SJSA1 (cell line): ENCODE measurements at places on chromosomes 2 and 18. TPM values are rescaled to one million over a fixed set of nuclear protein-coding genes. Genes with fewer than 3 reads are reported as not detected.

DNA sequence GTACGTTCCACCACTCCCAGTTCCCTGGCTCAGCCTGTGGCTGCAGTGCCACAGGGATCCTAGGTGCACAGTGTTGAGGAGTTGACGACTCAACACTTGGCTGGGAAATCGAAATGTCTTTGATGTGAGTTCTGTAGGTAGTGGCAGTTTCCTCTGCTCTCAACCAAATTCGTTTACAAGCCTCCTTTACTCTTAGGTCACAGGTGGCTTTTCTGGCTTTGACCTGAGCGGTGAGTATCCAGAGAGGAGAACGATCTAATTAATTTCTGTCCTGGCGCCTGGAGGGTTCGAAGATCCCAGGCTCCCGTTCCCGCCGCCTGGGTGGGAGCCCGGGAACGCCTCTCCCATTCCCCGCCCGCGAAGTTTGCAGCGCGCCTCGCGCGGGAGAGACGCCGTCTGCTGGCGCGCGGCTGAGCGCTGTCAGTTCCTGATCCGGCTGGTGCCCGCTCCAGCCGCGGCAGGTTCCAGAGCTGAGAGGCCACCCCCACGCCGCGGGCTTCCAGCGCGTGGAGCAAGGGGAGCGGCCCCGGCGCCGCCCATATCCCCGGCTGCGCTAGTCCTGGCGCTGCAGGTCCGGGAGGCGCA is at the start of gene LAMA3:
Gene LAMA3 (plus strand): TSS at position 423 of the 585 bp plus-strand sequence. CDS start 231 bp downstream, outside the sequence.
- DNase-seq = peak; percentile 22

C18orf54 gene
- 5.3 and 10.2 TPM in 2 replicates for total RNA-seq

DNA sequence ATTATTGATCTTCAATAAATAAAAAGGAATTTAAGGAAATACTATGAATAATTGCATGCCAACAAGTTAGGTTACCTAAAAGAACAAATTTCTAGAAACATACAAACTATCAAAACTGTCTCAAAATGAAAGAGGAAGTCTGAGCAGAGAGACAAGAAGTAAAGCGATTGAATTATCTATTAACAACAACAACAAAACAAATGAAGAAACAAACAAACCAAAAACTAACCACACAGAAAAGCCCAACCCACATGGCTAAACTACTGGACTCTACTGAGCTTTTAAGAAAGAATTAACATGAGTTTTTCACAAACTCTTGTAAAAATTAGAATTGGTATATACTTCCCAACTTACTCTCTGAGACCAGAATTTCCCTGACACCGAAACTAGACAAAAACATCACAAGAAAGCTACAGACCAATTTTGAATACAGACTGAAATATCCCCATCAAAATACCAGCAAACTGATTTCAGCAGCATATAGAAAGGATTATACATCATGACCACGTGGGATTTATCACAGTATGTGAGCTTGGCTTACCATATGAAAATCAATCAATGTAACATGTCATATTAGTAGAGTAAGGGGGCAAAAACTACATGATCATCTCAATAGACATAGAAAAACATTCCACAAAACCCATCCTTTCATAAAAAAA is 16.6 kb upstream of the GALNT1 start:
- DNase-seq = no peak

DNA sequence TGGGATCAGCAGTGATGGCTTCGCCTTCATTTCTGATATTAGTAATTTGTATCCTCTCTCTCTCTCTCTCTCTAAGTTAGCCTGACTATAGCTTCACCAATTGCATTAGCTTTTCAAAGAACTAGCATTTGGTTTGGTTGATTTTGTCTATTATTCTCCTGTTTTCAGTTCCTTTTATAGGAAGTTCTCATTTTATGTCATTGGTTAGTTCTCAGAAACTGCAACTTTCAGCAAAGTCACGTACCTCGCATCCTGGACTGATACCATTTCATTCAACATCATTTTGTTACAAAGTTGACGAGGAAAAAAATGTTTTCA is 450.8 kb downstream of the EIPR1 start:
- DNase-seq = no peak

DNA sequence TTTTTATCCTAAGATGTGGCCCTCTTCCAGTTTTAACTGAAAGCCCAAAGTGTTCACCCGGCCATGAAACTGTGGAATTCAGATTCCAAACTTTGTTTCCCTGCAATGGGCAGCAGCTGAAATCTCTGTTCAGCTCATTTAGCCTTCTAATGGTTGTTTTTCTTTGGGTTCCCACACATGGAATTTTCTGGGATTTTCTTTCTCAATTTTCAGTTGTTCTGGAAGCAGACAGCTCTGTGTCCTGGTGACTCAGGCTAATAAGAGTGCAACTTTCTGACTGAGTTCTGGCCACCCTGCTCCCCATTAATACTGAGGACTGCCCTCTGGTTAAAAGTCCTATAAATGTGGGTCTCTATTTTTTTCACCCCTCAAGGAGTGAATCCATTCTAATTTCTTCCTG is 78.5 kb downstream of the PMS1 start:
- DNase-seq = no peak

PSMA8 gene
- total RNA-seq = not detected in 2 replicates

GRCh38 chr2:214127571-214127970 is 283.3 kb upstream of the VWC2L start:
- DNase-seq = no peak

CYP27C1 gene
- total RNA-seq = 0.63 and 2.7 TPM in 2 replicates

POTEJ gene
- total RNA-seq = not detected in 2 replicates

CDKL4 gene
- 0.34 and 0.85 TPM in 2 replicates for total RNA-seq

DNA sequence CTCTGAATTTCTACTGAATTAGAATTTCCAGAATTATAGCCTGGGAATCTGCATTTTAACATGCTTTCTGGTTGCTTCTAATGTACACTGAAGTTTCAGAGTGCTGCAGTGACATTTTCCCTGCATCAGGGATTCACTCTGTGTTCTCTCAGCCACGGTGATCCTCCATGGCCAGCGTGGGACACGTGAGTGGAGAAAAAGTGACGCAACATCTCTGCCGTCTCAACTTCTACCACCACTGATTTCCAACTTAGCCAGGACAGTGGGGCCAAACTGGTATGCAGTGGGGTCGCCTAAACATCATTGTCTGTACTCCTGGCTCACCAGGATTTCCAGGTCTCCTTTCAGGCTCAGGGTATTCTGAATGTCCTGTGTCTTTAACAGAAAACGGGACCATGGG is 44.6 kb downstream of the LAMA3 start:
- DNase-seq = no peak

DNA sequence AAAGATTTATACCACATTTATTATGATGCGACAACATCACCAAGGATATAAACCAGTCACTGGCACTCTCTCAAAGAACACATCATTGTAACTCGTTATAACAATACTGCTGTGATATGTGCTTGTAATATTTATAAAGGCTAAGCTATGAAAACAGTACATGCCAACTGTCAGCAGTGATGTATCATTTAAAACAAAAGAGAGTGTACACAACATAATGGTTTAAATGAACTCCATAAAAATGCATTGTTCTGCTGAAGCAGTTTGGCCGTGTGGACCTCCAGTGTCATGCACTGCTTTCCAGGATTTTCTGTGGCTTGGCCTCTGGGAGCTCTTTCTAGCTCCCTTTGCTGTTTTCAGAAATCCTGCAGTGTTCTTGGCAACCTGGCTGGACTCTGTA is 215.6 kb downstream of the MTX2 start:
- no peak for DNase-seq

DNA sequence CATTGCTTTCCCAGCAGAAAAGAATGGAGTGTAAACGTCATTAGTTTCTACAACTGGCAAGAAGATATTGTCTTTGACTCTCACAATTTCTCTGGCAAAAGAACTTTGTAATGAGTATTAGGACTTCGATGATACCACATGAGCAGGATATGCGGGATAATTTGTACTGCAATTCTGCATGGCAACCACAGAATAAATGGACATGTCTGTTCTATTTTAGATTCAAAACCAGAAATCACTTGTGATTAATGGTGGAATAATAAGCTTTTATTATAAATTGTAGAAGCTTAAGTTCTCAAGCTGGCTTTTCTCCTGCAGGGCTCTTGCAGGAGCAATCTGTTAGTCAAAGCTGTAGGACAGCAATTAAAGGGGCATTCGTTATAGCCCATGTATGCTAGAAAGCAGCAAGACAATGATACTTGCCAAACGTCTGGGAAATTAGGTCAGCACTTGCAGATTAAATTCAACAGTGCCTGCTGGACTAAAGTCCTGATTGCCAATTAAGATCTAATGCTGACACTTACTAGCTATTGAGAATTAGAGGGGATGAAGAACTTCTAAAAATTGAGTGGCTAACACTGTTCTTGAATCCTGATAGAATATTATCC is 177.9 kb downstream of the PTH2R start:
- no peak for DNase-seq

DNA sequence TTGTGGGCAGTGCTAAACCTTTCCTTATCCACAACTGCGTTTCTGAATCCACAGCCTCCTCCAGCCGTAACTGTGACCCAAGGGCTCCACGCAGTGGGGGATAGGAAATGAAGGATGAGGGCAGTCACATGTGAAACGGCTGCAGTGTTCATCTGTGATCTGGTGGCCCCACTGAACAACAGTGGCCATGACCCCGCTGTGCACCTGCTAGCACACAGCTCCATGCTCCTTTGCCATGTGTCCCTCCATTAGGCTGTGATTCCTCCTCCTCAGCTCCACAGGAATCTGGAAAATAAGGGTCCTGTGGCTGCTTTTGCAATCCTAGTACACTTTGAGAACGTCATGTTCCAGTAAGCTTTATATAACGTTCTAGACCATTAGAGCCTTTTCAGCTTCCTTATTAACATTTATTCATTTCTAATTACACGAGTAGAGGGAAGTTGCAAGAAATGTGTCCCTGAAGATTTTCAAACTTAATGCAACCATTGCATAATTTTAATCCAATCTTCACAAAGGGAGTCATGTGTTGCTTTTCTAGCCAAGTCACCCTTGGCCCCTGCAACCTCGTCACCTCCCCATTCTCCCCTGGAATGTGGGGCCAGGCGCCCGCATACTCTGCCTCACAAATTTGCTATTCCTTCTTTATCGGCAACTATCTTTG is 7.1 kb upstream of the NAPG start:
- DNase-seq = no peak

- DNase-seq = peak; percentile 10
Measured at GRCh38 chr2:202267495-202267894, 1.9 kb downstream of the NOP58 start.

MITD1 gene
- 17.4 and 34.9 TPM in 2 replicates for total RNA-seq

GRCh38 chr2:187403568-187404260 is 44.3 kb downstream of the CALCRL start:
- DNase-seq = no peak

GRCh38 chr18:13241893-13242175 is 23.3 kb downstream of the LDLRAD4 start:
- no peak for DNase-seq

PLEK gene
- total RNA-seq = not detected in 2 replicates

- no peak for DNase-seq
Measured at GRCh38 chr2:145273840-145274239, 753.9 kb upstream of the ZEB2 start.

- DNase-seq = no peak
Measured at GRCh38 chr2:18903750-18904149, 314.4 kb upstream of the NT5C1B start.

GRCh38 chr2:189437926-189438325 is 3.3 kb upstream of the WDR75 start:
- DNase-seq = no peak

SLC30A3 gene
- total RNA-seq = not detected in 2 replicates

GRCh38 chr2:217935235-217935879 is 67.4 kb downstream of the TNS1 start:
- DNase-seq = no peak

C2orf66 gene
- total RNA-seq = 0.05 TPM in 1 of 2 replicates, not detected in the other

DNA sequence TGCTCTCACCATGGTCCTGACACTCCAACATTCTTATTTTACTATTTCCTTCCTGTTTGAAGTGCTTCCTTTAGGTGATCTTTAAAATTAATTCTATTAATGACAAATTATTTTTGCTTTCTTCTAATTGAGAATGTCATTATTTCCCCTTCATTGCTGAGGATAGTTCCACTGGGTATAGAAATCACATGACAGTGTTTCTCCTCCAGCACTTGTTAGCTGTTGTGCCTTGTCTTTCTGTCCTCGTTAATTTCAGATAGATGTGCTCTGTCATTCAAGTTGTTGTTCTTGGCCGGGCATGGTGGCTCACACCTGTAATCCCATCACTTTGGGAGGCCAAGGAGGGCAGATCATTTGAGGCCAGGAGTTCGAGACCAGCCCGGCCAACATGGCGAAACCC is 321.0 kb upstream of the RAB6C start:
- no peak for DNase-seq

PJVK gene
- 0.03 and 0.08 TPM in 2 replicates for total RNA-seq

CAPN13 gene
- total RNA-seq = not detected in 2 replicates

PID1 gene
- 0.18 and 2.1 TPM in 2 replicates for total RNA-seq

GRCh38 chr2:60251247-60251646 is 302.2 kb downstream of the BCL11A start:
- no peak for DNase-seq

IL1F10 gene
- total RNA-seq = not detected in 2 replicates

- no peak for DNase-seq
Measured at GRCh38 chr2:146893500-146894041, 951.3 kb upstream of the ACVR2A start.

GRCh38 chr18:36297417-36298125 is at the start of gene FHOD3:
Gene FHOD3 (plus strand): TSS chr18:36297713. CDS start chr18:36297836, 123 bp downstream.
- peak; percentile 22 for DNase-seq

GRCh38 chr2:120344214-120344975 is 1.5 kb upstream of the INHBB start:
- DNase-seq = no peak

GRCh38 chr2:36562240-36562639 is 35.7 kb downstream of the FEZ2 start:
- no peak for DNase-seq

FBLN7 gene
- not detected in 2 replicates for total RNA-seq

HOXD1 gene
- not detected in 2 replicates for total RNA-seq

GRCh38 chr18:36950282-36950681 is 121.4 kb downstream of the KIAA1328 start:
- no peak for DNase-seq

- DNase-seq = no peak
Measured at GRCh38 chr2:143946436-143947391, 573.2 kb downstream of the ZEB2 start.

GRCh38 chr2:97706708-97707345 is 6.5 kb upstream of the ZAP70 start:
- DNase-seq = no peak

DNA sequence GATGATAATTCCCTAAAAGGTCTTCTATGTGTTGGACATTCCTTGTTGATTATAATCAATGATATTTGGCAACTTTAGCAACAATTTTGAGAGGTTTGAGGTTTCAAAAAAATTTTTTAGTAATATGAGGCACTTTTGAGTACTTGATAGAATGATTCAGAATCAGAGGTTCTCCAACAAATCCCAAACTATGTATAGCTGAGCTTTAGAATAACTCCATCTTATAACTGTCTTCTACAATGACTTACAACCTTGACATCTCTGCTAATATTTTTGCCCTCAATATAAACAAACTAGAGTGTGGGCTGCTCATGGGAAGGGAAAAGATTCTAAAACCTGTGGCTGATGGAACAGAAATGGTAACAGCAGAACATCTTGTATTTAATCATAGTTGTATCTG is 21.5 kb upstream of the SERPINB7 start:
- no peak for DNase-seq

LINC00305 gene
- total RNA-seq = not detected in 2 replicates

SIGLEC15 gene
- 0.06 and 0.68 TPM in 2 replicates for total RNA-seq
